ENCODE measurements at places on chromosomes 12 and 14.

- no peak for DNase-seq
Measured at GRCh38 chr12:121371404-121371803, 19.2 kb upstream of the ANAPC5 start.

GRCh38 chr12:30622509-30622908, 73.2 kb downstream of the IPO8 start:
- DNase-seq, result peak; percentile 17

DNA sequence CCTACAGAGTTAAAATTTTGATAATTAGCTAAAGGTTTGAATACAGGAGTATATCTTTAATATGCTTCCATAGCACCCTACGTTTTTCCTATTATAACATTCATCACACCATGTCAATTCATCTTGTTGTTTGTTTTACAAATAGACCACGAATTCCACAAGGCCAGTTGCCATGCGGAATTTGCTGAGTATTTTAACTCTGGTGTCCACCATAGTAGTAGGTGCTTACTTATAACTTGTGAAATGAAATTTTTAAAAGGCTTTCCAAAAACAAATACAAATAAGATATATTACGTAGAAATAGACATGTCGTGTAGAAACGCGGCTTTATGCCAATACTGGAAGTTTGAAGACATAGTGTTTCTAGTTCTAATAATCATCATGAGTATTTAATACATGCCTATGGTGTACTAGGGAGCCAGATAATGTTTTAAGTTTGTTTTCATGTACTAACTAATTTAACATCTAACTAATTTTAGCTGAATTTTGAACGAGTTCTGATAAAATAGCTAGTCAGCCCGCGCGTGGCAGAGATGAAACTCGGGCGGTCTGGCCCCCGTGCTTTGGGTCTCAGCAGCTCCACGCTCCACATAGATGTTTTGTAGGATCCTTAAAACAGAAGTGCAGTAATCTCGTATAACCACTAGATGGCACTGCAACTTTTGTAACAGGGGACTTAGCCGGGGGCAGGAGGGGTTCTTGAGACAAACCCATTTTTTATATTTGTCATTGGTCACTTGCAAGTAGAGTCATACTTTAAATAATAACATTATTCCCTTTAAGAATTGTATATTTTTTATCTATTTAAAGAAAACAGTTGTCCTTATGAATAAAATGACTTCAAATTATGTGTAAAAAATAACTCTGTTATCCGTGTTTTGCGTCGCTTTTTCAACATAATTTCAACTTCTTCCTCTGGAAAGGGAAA, 10.2 kb downstream of the CD69 start:
- peak; percentile 60 for DNase-seq

GRCh38 chr14:67411820-67412421, at the start of gene PLEK2:
Gene PLEK2, minus strand, starts transcription at chr14:67412165. Its CDS starts 106 bp downstream, at chr14:67412059.
- DNase-seq, result no peak

DNA sequence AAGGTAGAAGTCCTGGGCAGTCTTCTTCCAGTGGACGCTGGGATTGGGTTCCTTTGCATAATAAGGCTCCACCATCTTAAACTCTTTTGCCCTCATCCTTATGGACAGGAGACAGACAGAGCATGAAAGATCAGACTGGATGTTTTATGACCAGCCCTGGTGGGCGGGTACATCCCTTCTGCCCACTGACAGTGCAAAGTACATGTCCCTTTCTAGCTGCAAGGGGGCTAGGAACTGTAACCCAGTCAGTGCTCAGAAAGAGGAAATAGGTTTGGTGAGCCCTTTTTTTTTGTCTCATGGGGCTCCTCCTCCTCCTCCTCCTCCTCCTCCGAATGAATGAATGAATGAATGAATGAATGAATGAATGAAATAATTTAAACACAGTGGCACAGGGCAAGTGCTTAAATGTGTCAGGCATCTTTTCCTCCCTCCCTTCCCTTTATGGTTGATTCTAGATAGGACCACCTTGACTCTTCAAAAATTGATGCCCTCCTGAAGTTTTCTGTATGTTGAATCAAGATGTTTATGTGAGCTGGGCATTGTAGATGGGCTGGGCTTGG, 36.4 kb upstream of the HNF1A start:
- DNase-seq, result no peak

- DNase-seq, result no peak
Measured at GRCh38 chr14:91654836-91655235, 77.0 kb downstream of the CATSPERB start.

DNA sequence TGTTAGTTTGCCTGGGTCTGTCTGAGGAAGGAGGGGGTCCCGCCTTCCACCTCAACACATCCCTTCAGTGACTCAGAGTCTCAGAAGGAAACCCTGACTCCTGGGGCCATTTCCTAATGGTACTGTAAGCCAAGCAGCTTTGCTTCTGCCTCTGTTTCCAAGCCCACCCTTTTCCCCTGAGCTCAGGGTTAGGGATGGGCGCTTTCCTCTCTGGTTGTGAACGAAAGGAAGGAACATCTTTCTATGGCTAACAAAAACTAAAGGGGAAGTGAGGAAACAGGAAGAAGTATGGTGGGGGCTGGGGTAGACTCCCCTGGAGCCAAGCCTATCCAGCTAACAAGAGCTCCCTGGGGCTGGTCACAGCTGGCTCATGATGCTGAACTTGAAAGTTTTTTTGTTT, 11.6 kb upstream of the UNC119B start:
- DNase-seq, result no peak
